ENCODE measurements at places on chromosomes 13 and 19. TPM values are rescaled to one million over a fixed set of nuclear protein-coding genes. Genes with fewer than 3 reads are reported as not detected.

- DNase-seq, result no peak
Observed at GRCh38 chr13:23086968-23087623, 93.7 kb upstream of the SGCG start.

GRCh38 chr19:46787040-46787330, 1.4 kb downstream of the SLC1A5 start:
- DNase-seq, result peak; percentile 46

GRCh38 chr19:41480336-41480735, 37.4 kb downstream of the ERICH4 start:
- no peak for DNase-seq

DNA sequence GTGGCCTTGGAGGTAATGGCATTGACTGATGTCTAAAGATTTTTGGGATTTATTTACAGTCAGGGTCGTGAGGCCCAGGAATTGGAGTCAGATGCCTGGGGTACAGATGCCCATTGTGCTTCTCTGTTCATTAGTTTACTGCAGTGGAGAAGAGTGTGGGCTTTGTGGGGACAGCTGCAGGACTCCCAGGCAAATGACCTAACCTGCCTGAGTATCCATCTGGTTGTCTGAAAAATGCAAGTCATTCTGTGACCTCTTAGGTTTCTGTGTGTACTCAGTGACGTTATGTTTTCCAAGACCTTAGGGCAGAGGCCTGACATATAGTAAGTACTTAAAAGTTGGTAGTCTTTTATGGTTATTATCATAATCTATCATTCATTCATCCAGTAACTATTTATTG, 60.5 kb downstream of the SPATA13 start:
- no peak for DNase-seq

DNA sequence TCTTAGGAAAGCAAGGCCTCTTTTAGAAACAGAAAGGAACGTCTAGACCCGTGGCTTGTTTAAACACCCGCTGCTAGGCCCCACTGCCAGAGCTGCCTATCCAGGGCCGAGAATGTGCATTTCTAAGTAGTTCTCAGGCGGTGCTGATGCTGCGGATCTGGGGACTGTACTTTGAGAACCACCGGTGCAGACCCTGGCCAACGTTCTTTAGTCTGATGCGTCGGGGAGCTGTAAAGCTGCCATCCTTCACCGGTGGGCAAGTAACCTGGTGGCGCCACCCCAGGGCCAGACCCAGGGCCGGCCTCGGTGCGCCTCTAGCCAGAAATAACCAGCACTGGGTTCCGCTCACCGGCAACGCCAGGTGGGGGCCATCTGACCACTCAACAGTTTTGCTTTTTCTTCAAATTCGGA, 47.1 kb downstream of the TGDS start:
- no peak for DNase-seq

GRCh38 chr13:64718116-64718515, 2512.0 kb downstream of the PCDH9 start:
- no peak for DNase-seq

SIGLEC12 gene
- polyA plus RNA-seq, result 0.10 TPM
